ENCODE measurements at places on chromosomes 16 and 17. TPM values are rescaled to one million over a fixed set of nuclear protein-coding genes. Genes with fewer than 3 reads are reported as not detected.

GRCh38 chr17:80650751-80651518 lies 106.3 kb downstream of the RPTOR start:
- H3K36me3 ChIP-seq, result no peaks in the 10 kb centered on the region
- no peak overlapping the region for H3K27ac ChIP-seq
- no peak overlapping the region for H3K4me3 ChIP-seq
- DNase-seq, result no peak

GRCh38 chr17:75077072-75077495 lies 10.7 kb upstream of the SLC16A5 start:
- no peak overlapping the region for H3K4me3 ChIP-seq
- no peaks in the 10 kb centered on the region for H3K36me3 ChIP-seq
- peak overlapping the region; percentile 43 for H3K27ac ChIP-seq
- no peaks in the 10 kb centered on the region for H3K27me3 ChIP-seq
- H3K4me1 ChIP-seq, result peaks cover 17% of the 10 kb centered on the region
- DNase-seq, result no peak

The GDPD3 gene
- 26.7 TPM for total RNA-seq

- H3K36me3 ChIP-seq, result no peaks in the 10 kb centered on the region
- no peaks in the 10 kb centered on the region for H3K27me3 ChIP-seq
These were observed 34.2 kb downstream of the RMI2 start for GRCh38 chr16:11379420-11379819.

The MCRIP1 gene
- 59.9 TPM for total RNA-seq

- H3K36me3 ChIP-seq, result no peaks in the 10 kb centered on the region
- no peak for DNase-seq
- H3K4me3 ChIP-seq, result no peak overlapping the region
- no peak overlapping the region for H3K27ac ChIP-seq
These were observed 21.1 kb upstream of the DOK4 start for GRCh38 chr16:57507136-57508034.

- H3K27me3 ChIP-seq, result no peaks in the 10 kb centered on the region
- H3K4me1 ChIP-seq, result peaks cover 33% of the 10 kb centered on the region
- DNase-seq, result no peak
- peak overlapping the region; percentile 57 for H3K27ac ChIP-seq
- peaks cover 4% of the 10 kb centered on the region for H3K36me3 ChIP-seq
- peak overlapping the region; percentile 71 for H3K4me3 ChIP-seq
These were observed 54.1 kb downstream of the VMP1 start for GRCh38 chr17:59761385-59762048.

DNA sequence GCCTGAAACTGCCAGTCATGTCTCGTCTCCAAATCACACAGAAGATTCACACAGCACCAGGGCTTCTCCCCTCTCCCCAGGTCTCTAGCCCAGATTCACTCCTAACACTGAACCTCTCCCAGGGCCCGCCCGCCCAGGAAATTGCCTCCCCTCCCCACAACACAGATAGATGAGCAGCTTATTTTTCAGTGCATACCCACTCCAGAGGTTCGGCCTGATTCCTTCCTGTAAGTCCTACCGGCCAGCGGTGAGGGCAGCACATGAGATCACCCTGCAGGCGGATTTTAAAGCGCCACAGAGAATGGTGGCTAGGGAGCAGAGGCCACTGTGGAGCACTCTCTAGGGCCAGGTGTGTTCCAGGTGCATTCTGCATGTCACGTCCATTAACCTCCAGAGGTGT lies 301.8 kb downstream of the IRF8 start:
- H3K36me3 ChIP-seq, result no peaks in the 10 kb centered on the region
- no peak for DNase-seq

GRCh38 chr16:49498666-49499413 lies 125.2 kb downstream of the C16orf78 start:
- H3K27me3 ChIP-seq, result no peaks in the 10 kb centered on the region
- no peak overlapping the region for H3K4me3 ChIP-seq
- H3K27ac ChIP-seq, result no peak overlapping the region
- no peaks in the 10 kb centered on the region for H3K36me3 ChIP-seq

DNA sequence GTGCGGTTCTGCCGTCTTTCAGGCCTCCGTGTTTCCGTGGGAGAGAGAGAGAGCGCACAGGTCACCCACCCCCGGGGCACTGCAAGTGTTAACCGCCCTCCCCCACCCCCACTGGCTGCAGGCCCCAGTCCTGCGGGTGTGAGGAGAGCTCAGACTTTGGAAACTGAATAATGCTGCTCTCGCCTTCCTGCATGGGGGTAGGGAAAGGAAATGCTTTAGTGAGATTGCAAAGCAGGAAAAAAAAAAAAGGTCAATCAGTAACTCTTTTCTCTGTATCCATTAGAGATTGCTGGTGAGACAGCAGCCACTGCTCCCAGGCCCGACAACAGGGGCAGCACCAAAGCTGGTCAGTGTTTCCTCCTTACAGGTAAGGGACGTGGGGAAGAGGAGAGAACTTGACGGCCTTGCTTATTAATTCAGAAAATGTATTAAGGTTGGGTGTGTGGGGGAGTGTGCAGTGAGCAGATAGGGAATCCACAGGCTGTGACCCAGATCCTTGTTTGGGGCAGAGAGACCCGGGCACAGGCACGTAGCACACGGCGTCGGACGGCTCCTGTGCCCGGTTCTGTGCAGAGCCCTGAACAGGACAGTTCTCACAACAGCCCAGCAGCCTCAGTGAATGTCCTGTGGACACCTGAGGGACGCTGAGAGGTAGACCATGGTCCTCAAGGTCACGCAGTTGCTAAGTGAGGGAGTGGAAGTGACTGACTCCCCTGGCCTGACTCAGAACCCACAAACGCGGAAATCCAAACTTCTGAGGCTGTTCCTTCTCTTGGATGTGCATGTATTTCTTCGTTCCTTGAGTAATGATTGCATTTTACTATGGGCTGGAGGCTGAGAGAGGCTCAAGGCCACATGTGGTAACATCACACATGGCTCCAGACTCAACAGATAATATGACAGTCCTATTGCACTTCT lies 156.5 kb downstream of the FOXL1 start:
- H3K36me3 ChIP-seq, result no peaks in the 10 kb centered on the region
- no peak overlapping the region for H3K27ac ChIP-seq
- no peaks in the 10 kb centered on the region for H3K4me1 ChIP-seq
- DNase-seq, result no peak

The RGS9 gene
- 0.81 TPM for total RNA-seq

DNA sequence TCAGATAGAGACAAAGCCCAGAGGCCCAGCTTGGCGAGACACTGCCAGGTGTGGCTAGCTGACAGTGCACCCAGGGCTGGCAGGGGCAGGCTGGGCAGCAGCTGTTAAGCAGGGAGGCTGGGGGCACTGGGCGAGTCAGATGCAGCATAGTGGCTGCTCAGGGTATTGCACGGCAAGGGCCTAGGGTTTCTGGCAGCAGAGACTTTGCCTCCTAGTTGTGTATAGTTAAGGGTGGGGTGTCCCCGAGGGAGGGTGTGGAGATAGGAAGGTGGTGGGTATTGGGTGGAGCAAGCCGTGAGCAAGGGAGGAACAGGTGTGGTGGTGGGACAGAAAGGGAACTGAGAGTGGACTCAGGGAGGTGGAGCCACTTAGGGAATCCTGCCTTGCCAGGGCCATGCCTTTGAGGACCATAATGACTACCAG lies 66.0 kb downstream of the SMPD3 start:
- H3K27me3 ChIP-seq, result no peaks in the 10 kb centered on the region
- H3K4me3 ChIP-seq, result no peak overlapping the region

- no peaks in the 10 kb centered on the region for H3K27me3 ChIP-seq
- no peaks in the 10 kb centered on the region for H3K36me3 ChIP-seq
- DNase-seq, result no peak
These were observed 839.1 kb upstream of the RBFOX1 start for GRCh38 chr16:6493555-6493954.

The AANAT gene
- not detected for total RNA-seq

The DBNDD1 gene
- 1.1 TPM for total RNA-seq

DNA sequence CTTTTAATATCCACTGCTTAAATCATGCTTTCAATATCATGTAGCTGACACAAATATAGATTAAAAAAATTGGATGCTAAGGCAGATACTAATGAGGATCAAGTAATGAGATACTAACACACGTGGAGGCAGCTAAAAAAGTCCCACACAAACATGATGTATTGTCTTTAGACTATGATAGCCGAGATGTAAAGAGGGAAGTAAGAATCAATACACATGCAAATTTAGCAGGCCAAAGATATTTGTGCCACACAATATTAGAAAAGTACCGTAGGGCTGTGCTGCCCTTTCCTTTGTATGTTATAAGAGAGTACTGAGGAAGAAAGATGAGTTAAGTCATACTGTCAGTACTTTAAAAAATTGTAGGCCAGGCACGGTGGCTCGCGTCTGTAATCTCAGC lies 51.4 kb upstream of the STAC2 start:
- no peak overlapping the region for H3K4me3 ChIP-seq
- no peak for DNase-seq
- no peaks in the 10 kb centered on the region for H3K27me3 ChIP-seq
- no peak overlapping the region for H3K27ac ChIP-seq

The HIGD1B gene
- not detected for total RNA-seq

The GFAP gene
- not detected for total RNA-seq

The ABCA9 gene
- total RNA-seq, result not detected

DNA sequence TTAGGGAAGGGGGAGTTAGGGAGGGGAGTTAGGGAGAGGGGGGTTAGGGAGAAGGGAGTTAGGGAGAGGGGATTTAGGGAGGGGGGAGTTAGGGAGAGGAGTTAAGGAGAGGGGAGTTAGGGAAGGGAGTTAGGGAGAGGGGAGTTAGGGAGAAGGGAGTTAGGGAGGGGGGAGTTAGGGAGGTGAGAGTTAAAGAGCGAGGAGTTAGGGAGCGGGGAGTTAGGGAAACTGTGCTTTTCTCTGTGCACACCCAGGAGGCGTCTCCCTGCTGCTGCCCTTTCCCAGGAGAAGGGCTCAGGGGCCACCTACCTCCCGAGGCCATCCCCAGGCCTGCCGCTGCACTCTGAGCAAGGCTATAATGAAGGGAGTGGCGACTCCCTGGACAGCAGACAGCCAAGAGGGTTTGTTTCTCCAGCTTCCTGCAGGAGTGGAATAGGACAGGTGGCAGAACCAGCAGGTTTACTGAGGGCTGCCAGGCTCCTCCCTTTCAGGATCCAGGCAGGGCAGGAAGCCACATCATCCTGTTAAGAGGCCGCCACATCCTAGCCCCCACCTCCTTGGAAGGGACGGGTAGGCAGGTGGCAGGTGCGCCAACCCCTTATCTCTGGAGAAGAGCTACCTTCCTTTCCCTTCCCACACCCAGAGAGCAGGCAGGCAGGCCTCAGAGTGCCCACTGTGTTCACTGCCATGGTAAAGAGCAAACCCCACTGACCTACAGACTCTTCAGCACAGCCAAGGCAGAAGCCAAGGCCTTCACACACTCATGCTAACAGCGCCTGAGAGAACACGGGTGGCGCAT lies 4.3 kb downstream of the CANT1 start:
- no peak for DNase-seq
- peaks cover 9% of the 10 kb centered on the region for H3K36me3 ChIP-seq
- peaks cover 48% of the 10 kb centered on the region for H3K4me1 ChIP-seq
- no peak overlapping the region for H3K27ac ChIP-seq
- no peak overlapping the region for H3K4me3 ChIP-seq
- no peaks in the 10 kb centered on the region for H3K27me3 ChIP-seq

GRCh38 chr17:28053725-28054124 lies 11.2 kb downstream of the NLK start:
- no peak overlapping the region for H3K27ac ChIP-seq
- H3K4me1 ChIP-seq, result peaks cover 15% of the 10 kb centered on the region
- H3K27me3 ChIP-seq, result no peaks in the 10 kb centered on the region
- DNase-seq, result no peak

- H3K4me3 ChIP-seq, result no peak overlapping the region
- H3K27ac ChIP-seq, result no peak overlapping the region
- H3K4me1 ChIP-seq, result peaks cover under 1% of the 10 kb centered on the region
- no peaks in the 10 kb centered on the region for H3K36me3 ChIP-seq
These were observed 84.1 kb downstream of the RAB11FIP4 start for GRCh38 chr17:31475378-31476162.

GRCh38 chr16:69618307-69618706 lies 52.5 kb downstream of the NFAT5 start:
- H3K27me3 ChIP-seq, result no peaks in the 10 kb centered on the region
- peaks cover 13% of the 10 kb centered on the region for H3K4me1 ChIP-seq
- no peak overlapping the region for H3K27ac ChIP-seq
- DNase-seq, result no peak
- no peak overlapping the region for H3K4me3 ChIP-seq

GRCh38 chr17:35607239-35607847 lies 20.2 kb downstream of the AP2B1 start:
- no peak for DNase-seq
- H3K36me3 ChIP-seq, result peaks cover 78% of the 10 kb centered on the region
- no peak overlapping the region for H3K27ac ChIP-seq
- no peak overlapping the region for H3K4me3 ChIP-seq

GRCh38 chr17:81025065-81025740 lies 9.7 kb upstream of the BAIAP2 start:
- H3K27ac ChIP-seq, result no peak overlapping the region
- H3K4me3 ChIP-seq, result no peak overlapping the region
- H3K4me1 ChIP-seq, result peaks cover 8% of the 10 kb centered on the region
- no peaks in the 10 kb centered on the region for H3K27me3 ChIP-seq
- DNase-seq, result no peak

GRCh38 chr16:88482630-88483391 lies 29.7 kb downstream of the ZFPM1 start:
- no peaks in the 10 kb centered on the region for H3K27me3 ChIP-seq
- no peak for DNase-seq
- no peak overlapping the region for H3K27ac ChIP-seq

GRCh38 chr16:48277158-48277557 lies 29.8 kb upstream of the ABCC11 start:
- no peak overlapping the region for H3K4me3 ChIP-seq
- no peaks in the 10 kb centered on the region for H3K27me3 ChIP-seq
- no peak overlapping the region for H3K27ac ChIP-seq
- H3K4me1 ChIP-seq, result no peaks in the 10 kb centered on the region
- H3K36me3 ChIP-seq, result peaks cover 49% of the 10 kb centered on the region
- DNase-seq, result no peak

The DOC2A gene
- not detected for total RNA-seq

The KRT20 gene
- total RNA-seq, result not detected

DNA sequence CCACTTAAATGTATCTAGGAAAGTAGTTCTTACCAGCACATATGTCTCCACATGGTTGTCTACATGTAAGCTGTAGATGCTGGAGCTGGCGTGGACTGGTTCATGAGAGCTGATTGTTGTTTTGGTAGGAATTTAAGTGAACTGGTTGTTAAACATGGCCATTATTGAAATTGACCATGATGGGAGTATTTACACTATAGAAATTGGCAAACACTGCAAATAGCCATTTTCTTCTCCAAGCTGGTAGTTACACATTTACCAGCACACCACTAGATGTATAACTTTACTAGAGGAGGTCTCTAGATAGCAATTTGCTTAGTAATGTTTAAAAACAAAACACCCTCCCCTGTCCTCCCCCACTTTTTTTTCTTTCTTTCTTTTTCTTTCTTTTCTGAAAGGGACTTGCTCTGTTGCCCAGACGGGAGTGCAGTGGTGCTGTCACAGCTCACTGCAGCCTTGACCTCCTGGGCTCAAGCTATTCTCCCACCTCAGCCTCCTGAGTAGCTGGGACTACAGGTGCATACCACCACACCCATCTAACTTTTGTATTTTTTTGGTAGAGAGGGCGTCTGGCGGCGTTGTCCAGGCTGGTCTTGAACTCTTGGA lies 24.2 kb downstream of the IGSF6 start:
- H3K4me3 ChIP-seq, result no peak overlapping the region
- peaks cover 24% of the 10 kb centered on the region for H3K36me3 ChIP-seq
- peaks cover 15% of the 10 kb centered on the region for H3K4me1 ChIP-seq
- DNase-seq, result no peak
- no peaks in the 10 kb centered on the region for H3K27me3 ChIP-seq
